Thyroid gland (tissue), 4 donors: ENCODE measurements at places on chromosomes 2 and 18. TPM values are rescaled to one million over a fixed set of nuclear protein-coding genes. Genes with fewer than 3 reads are reported as not detected.

IL1F10 gene
- total RNA-seq = not detected

C2orf76 gene
- 17.2 TPM for total RNA-seq

CYS1 gene
- 3.9 TPM for total RNA-seq

GPR45 gene
- total RNA-seq = not detected

CYP27C1 gene
- not detected for total RNA-seq

POTEC gene
- total RNA-seq = not detected

RESP18 gene
- total RNA-seq = not detected

DNA sequence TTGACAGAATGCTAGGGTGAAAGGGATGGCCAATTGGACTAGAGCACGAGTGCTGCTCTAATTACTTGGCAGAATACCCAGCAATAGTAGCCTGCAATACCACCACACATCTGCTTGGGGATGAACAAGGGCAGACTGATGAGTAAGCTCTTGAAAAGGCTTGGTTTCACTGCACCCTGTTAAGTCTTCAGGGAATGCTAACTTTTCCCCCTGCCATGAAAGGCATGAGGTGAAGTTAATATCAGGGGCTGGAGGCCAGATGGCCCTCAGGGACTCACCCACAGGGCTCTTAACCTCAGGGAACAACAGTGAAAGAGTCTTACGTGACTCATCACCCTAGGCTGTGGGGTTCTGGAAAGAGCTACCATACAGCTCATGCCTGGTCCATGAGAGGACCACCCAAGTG, 51.7 kb upstream of the MYL1 start:
- DNase-seq = no peak
- no peaks in the 10 kb centered on the region for H3K36me3 ChIP-seq
- H3K4me3 ChIP-seq = no peak overlapping the region
- no peaks in the 10 kb centered on the region for H3K4me1 ChIP-seq

DNA sequence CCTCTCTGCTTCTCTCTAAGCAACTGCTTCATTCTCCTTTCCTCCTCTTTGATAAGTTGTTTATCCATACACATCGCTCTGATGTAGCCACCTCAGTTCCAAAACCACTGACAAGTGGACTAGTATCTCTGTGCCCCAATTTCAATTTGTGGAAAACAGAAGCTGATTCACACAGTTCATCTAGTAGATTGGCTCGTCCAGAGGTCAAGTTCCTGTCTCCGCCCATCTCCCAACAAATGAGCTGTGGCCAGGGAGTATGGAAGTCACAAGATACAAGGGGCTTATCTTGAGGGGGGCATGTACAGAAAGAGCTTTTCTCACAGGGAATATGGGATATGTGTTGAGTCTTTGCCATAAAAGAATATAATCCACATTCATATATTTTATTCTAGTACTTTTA, 17.7 kb upstream of the CHN1 start:
- peaks cover 5% of the 10 kb centered on the region for H3K4me1 ChIP-seq
- DNase-seq = no peak
- H3K36me3 ChIP-seq = no peaks in the 10 kb centered on the region
- no peaks in the 10 kb centered on the region for H3K27me3 ChIP-seq
- H3K4me3 ChIP-seq = no peak overlapping the region

GRCh38 chr18:46939337-46939963, 22.0 kb downstream of the KATNAL2 start:
- no peak overlapping the region for H3K27ac ChIP-seq
- no peaks in the 10 kb centered on the region for H3K4me1 ChIP-seq
- H3K4me3 ChIP-seq = no peak overlapping the region

GRCh38 chr2:27798948-27799645, 27.6 kb downstream of the MRPL33 start:
- H3K27ac ChIP-seq = peak overlapping the region; percentile 51
- no peak overlapping the region for H3K4me3 ChIP-seq
- H3K27me3 ChIP-seq = no peaks in the 10 kb centered on the region

- peaks cover 42% of the 10 kb centered on the region for H3K36me3 ChIP-seq
- no peaks in the 10 kb centered on the region for H3K4me1 ChIP-seq
- DNase-seq = no peak
- no peak overlapping the region for H3K27ac ChIP-seq
- no peak overlapping the region for H3K4me3 ChIP-seq
- no peaks in the 10 kb centered on the region for H3K27me3 ChIP-seq
Observed at GRCh38 chr2:112572005-112572404, 12.4 kb upstream of the CHCHD5 start.

DNA sequence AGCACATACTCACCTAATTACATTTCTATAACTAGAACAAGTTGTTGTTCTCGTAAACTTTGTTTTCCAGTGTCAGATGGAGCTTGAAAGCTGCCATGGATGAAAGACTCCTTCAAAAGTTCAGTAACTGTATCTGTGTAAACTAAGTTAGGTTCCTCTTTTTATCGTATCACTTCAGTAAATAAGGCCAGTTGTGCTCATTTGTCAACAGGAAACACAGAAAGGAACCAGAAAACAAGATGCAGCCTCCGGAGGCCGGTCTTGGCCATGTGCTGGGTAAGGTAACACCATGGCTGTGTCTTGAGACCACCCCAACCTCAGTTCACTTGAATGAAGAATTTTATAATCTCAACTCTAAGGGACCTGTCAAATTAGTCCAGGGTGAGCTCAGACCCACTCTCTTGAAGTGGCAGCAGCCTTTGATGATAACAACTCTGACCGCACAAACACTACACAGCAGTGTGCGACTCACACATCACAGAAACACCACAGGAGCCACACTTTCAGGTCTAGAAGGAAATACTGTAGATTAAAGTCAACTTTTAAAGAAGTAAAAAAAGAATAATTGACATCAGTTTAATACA, 213.8 kb downstream of the AFF3 start:
- H3K4me3 ChIP-seq = no peak overlapping the region
- H3K4me1 ChIP-seq = no peaks in the 10 kb centered on the region
- no peak for DNase-seq
- H3K36me3 ChIP-seq = no peaks in the 10 kb centered on the region
- no peaks in the 10 kb centered on the region for H3K27me3 ChIP-seq

DNA sequence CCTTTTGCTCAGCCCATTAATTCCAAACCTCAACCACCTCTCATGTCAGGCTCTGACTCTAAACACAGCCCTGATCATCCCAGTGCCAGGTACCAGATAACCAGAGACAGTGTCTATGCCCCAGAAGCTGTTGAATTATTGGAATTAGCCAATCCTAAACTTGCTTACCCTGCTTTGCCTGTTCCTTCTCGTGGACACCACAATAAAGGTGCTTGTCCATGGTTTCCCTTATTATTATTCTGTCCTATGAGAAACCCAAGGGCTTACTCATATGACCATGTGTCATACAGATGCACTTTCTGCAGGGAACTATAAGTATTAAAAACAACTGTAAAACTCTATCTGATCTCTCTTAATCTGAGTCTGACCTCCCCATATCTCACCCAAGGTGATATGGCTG, 2193.8 kb upstream of the PIK3C3 start:
- no peaks in the 10 kb centered on the region for H3K36me3 ChIP-seq
- no peaks in the 10 kb centered on the region for H3K27me3 ChIP-seq
- no peak for DNase-seq
- no peak overlapping the region for H3K27ac ChIP-seq
- H3K4me3 ChIP-seq = no peak overlapping the region

- no peaks in the 10 kb centered on the region for H3K36me3 ChIP-seq
- peaks cover 21% of the 10 kb centered on the region for H3K4me1 ChIP-seq
- no peak overlapping the region for H3K4me3 ChIP-seq
- no peak for DNase-seq
- H3K27ac ChIP-seq = no peak overlapping the region
Observed at GRCh38 chr2:241813644-241814392, 4.8 kb downstream of the NEU4 start.

DNA sequence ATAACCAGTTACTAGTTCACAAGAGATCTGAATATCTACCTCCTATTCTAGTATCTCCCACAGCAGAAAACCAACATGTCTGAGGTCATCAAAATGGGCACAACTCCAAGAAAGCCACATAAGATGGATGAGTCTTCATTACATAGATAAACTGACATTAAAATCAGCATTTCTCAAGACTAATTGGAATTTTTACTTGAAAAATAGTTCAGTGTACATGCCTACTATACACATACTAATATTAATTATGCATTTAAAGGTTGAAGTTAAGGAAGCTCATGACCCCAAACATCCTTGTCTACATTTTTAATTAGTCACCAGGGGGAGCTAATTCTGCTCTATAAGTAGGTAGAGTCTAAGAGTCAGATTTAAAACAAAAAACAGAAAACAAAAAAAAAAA, 41.9 kb downstream of the ZNF521 start:
- H3K27ac ChIP-seq = no peak overlapping the region
- H3K4me1 ChIP-seq = no peaks in the 10 kb centered on the region
- H3K36me3 ChIP-seq = no peaks in the 10 kb centered on the region
- no peak overlapping the region for H3K4me3 ChIP-seq
- DNase-seq = no peak

- no peak for DNase-seq
- H3K27me3 ChIP-seq = no peaks in the 10 kb centered on the region
- no peaks in the 10 kb centered on the region for H3K4me1 ChIP-seq
- no peak overlapping the region for H3K27ac ChIP-seq
- H3K36me3 ChIP-seq = no peaks in the 10 kb centered on the region
Observed at GRCh38 chr2:204135752-204136151, 199.2 kb downstream of the ICOS start.

DNA sequence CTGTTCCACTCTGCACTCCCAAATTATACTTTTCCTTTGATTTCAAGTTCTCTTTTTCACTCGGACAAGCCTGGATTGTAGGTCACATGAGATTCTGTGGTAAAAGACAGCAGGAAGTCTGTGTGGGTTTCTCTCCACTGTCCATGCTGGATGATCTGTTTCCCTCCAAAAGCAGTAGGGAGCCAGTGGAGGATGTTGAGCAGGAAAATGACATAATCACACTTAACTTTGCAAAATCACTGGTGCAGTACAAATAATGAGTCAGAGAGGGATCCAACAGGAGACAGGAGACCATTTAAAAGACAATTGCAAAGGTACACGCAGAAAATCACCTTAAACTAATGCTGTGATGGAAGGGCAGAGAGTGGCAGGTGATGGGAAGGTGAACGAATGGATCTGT, 301.3 kb downstream of the ZNF407 start:
- H3K27ac ChIP-seq = no peak overlapping the region
- H3K36me3 ChIP-seq = no peaks in the 10 kb centered on the region
- no peak overlapping the region for H3K4me3 ChIP-seq
- peaks cover 6% of the 10 kb centered on the region for H3K4me1 ChIP-seq

DNA sequence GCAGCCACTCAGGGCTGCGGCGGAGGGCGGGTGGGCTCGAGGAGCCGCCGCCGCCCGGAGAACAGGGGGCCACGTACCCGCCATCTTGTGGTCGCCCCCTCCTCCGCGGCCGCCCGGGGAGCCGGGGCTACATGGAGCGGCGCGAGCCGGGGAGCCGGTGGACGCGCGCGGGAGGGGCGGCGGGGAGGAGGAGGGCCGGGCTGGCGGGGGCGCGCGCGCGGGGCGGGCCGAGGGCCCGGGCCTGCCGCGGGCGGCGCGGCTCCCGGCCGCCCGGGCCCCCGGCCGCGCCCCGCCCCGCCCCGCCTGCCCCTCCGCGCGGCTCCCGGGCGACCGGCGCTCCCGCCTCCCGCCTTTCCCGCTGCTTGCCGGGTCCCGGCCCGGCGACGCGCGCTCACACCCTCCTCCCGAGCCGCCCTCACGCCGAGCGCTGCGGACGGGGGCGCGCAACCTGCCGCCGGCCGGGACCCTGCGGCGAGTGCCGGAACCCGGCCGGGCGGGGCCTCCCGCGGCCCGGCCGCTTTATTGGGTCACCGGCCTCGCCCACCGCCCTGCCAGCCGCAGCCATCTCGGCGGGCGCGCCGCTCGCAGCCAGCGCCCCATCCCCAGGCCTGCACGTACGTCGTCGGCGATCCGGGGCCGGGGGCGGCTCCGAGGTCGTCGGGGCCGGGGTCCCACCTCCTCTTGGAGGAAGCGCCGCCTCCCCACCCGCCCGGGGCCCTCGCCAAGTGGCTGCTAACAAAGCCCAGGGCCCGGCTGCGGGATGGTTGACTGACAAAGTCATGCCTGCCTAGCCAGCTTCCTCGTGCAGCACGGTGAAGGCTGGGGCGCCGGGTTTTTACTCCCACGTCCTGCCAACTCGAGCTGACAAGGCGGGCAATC, at the start of gene PPP4R1:
PPP4R1 (minus strand) TSS at position 159 of the 879 bp plus-strand sequence; CDS start at position 84, 75 bp downstream.
- peaks cover 21% of the 10 kb centered on the region for H3K4me1 ChIP-seq
- H3K36me3 ChIP-seq = peaks cover 9% of the 10 kb centered on the region
- peak; percentile 87 for DNase-seq
- peak within 1 kb of the TSS; percentile 94 for H3K27ac ChIP-seq

DNA sequence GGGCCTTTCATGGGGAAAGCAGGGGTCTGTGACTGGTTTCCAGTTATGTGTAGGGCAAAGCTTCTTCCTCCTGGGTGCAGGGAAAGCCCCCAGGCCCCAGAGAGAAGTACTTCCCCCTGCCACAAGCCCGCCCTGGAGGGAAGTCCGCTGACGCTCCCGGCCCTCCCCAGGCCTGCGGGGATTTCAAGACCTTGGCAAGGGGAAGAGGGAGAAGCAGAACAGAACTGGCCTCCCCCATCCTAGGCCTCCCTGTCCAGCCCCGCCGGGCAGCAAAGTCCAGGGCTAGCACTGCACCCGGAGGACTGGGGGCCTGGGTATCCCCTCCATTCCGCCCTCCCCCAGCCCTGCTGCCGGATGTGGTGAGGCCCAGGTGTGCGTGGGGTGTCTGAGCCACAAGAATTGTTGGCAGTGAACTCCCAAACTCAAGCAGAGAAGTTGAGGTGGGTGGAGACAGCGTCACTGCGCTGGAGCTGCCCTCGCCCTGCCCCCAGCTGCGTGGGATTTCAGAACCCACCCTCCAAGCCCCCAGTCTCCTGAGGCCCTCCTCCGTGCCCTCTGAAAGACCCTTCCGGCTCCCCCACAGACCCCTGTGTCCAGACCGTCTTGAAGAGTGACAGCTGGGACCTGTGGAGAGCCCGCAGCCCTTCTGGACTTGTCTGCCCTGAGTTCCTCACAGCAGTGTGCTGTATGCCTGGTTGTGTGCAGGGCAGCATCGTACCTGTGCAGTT, 1.1 kb upstream of the DUSP2 start:
- H3K27me3 ChIP-seq = no peaks in the 10 kb centered on the region
- peak; percentile 16 for DNase-seq
- H3K36me3 ChIP-seq = no peaks in the 10 kb centered on the region
- no peak overlapping the region for H3K27ac ChIP-seq

DNA sequence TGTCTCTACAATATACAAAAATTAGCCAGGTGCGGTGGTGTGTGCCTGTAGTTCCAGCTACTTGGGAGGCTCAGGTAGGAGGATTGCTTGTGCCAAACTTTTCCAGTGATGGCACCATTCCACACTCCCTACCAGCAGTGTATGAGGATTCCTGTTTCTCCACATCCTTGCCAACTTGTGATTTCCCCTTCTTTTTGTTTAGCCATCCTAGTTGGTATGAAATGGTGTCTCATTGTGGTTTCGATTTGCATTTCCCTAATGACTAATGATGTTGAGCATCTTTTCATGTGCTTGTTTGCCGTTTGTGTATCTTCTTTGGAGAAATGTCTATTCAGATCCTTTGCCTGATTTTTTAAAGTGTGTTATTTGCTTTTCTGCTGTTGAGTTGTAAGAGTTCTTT, 41.0 kb downstream of the EPB41L5 start:
- no peak for DNase-seq
- no peak overlapping the region for H3K27ac ChIP-seq
- no peak overlapping the region for H3K4me3 ChIP-seq
- H3K27me3 ChIP-seq = no peaks in the 10 kb centered on the region
- no peaks in the 10 kb centered on the region for H3K36me3 ChIP-seq
